ENCODE measurements at places on chromosomes 4 and X.

GRCh38 chr4:90495211-90495610, 368.0 kb downstream of the CCSER1 start:
- DNase-seq, result no peak

DNA sequence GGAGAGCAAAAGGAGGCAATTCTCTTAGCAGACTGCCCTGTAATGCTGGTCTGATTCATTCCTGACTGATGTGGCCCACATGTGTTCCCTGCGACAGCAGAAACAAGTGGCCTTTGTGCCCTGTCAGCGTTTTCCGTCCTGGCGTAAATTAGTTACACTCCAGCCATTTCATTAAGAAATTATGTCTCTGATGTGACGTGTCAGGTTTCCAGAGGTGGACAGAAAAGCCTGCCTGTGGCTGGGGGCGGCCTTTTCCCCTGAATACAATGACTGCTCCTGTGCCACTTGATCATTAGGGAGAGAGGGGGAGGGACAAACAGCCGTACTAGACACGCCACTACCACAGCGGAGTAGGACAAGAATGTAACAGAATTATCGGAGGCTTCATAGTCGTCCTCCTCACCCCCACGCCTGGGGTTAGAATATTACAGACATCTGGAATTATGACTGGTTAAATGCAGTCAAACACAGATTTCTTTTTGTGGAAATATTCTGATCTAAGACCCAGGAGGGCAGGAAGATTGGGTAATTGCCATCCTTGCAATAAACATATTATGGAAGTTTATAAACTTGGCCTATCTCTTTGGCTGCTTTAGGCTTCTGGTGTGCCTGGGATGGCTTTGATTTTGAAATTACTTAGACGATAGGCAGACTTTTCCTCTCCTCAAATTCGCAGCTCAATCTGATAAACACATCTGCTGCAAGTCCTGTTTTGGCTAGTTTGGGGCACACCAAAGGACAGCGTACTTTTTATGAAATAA, 146.2 kb upstream of the BCOR start:
- no peak for DNase-seq

DNA sequence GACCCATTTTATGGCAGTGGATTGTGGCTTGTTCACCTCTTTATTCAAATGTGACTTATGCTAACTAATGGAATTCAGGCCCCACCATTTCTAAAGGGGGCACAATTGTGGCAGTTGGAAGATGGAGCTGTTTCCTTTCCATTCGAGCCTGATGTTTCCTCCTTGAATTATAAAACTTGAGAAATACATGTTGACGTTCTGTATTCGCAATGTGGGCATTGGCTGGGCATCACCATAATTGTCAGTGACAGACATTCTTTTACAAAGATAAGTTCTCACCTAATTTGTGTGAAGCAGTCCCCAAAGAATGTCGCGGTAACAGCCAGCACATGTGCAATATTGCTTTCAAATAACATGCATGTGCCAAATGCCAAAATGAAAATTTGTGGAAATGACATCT, 1070.2 kb upstream of the TENM3 start:
- DNase-seq, result no peak

DNA sequence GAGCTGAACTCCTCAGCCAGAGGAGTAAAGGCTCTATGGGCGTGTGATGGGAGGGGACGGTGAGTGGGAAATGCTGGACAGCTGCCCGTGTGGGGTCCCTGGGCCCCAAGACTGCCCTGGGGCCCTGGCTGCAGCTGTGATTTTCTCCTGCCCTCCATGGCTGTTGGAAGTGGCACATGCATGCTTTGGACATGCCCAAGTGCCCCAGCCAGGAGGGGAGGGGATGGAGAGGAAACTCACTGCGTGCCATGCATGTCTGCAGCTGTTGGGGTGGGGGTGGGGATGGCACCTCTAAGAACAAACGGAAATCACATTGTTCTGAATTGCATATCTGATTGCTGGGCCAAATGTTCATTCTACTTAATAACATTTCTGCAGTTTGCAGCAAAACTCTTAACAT, 52.4 kb downstream of the MID2 start:
- no peak for DNase-seq
